ENCODE measurements at places on chromosomes 4 and X.

DNA sequence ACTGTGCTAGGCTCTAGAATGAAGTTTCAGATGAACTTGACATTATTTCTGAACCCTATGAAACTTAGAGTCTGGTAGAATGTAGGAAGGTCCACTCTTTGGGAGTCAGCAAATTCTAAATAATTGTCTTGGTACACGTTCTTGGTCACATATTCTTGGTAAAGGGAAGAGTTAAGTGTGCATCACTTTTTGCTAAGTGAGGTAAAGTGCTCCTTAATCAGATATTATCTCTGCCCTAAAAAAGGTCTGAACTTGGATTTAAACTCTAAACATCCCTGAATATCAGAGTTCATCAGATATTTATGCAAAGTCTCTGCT, 7.2 kb downstream of the OCIAD2 start:
- no peak for DNase-seq

DNA sequence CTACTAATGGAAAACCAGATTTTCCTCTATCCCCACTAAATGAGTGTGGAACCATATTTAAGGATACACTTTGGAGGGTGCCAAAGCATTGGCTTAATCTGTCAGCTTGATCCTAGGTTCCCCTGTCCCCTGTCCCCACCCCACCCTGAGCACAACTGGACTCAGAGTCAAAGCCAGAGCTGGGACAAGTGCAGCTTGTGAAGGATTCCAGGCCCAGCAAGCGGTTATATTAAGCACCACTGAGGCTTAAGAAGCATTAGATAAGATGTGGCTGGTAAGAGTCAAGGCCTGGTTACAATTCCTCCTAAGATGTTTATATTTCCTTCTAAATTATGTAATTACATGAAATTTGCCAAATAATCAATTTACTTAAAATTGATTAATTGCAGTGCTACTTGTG, 350.0 kb upstream of the GATB start:
- no peak for DNase-seq

GRCh38 chrX:85922821-85923220, 124.5 kb downstream of the CHM start:
- no peak for DNase-seq

GRCh38 chr4:41709844-41710481, 38.6 kb downstream of the PHOX2B start:
- DNase-seq: no peak

DNA sequence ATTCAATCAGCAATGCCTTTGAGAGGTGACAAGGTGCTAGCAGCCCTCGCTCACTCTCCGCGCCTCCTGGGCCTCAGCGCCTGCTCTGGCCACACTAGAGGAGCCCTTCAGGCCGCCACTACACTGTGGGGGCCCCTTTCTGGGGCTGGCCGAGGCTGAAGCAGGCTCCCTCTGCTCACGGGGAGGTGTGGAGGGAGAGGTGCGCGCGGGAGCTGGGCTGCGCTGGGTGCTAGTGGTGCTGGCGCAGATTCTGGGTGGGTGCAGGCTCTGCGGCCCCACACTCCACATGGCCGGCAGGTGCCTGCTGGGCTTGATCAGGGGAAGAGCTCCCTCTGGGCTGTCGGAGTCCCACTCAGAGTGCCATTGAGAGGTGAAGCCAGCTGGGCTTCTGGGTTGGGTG, 351.0 kb downstream of the GASK1B start:
- no peak for DNase-seq

- no peak for DNase-seq
Measured at GRCh38 chrX:47214435-47215077, 3.9 kb upstream of the CDK16 start.

GRCh38 chr4:143667461-143667860, 33.0 kb downstream of the FREM3 start:
- no peak for DNase-seq

- DNase-seq: no peak
Measured at GRCh38 chrX:33416273-33416805, 205.0 kb upstream of the DMD start.

DNA sequence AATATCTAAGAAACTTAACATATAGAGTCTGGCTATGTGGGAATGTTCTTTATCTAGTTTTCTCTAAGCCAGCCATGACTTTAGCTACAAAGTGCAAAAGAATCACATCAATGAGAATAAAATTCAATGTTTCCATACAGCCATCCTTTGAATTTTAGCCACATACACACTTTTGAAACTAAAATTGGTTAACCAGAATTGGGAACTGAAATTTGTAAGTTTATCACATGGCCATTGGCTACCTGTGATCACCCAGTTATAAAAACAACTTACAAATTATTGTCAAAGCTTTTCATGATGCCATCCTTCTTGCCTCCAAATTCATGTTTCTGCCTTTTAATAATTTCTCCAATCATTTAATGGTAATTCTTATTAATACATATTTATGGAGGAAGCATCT, 49.9 kb downstream of the PAK3 start:
- no peak for DNase-seq

DNA sequence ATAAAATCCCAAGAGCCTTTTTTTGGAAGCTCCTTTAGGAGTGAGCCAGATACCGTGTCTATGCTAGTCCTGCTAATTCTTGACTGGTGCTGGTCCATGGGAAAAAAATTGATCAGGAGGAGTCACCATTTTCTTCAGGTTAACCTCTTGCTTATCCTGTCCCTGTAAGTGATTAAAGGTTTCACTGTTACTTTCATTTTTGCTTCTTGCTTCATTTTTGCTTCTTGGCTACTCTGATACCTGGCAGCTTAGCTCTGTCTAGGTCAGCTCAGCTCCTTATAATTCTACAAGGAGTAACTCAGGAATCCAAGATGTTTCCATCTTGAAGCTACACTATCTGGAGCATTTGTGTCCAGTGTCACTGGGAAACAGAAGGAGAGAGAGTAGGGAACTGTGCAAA, 45.7 kb downstream of the AFM start:
- DNase-seq: no peak

Measured in NT2/D1 (cell line).